NCI-H1694 (cell line): ENCODE measurements at places on chromosomes 3 and 15.

GRCh38 chr3:32910954-32911353, 40.5 kb upstream of the CCR4 start:
- no peak for DNase-seq

DNA sequence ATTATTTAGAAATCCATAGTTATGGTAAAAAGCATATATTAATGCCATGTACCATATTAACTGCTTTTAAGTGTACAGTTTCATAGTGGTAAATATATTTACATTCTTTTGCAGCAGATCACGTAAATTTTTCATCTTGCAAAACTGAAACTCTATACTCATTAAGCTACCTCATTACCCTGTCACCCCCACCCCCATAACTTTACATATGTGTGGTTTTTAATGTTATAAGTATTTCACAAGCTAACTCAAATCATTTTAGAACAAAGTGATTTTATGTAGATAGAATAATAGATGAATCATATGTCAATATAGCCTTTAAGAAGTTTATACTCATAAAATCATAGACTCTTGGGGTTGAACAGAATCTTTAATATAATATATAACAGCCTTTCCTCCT, 7.1 kb upstream of the TP63 start:
- no peak for DNase-seq

GRCh38 chr3:79497447-79498111, 270.2 kb downstream of the ROBO1 start:
- DNase-seq: no peak

GRCh38 chr15:26722621-26723160, 50.2 kb downstream of the GABRB3 start:
- no peak for DNase-seq

DNA sequence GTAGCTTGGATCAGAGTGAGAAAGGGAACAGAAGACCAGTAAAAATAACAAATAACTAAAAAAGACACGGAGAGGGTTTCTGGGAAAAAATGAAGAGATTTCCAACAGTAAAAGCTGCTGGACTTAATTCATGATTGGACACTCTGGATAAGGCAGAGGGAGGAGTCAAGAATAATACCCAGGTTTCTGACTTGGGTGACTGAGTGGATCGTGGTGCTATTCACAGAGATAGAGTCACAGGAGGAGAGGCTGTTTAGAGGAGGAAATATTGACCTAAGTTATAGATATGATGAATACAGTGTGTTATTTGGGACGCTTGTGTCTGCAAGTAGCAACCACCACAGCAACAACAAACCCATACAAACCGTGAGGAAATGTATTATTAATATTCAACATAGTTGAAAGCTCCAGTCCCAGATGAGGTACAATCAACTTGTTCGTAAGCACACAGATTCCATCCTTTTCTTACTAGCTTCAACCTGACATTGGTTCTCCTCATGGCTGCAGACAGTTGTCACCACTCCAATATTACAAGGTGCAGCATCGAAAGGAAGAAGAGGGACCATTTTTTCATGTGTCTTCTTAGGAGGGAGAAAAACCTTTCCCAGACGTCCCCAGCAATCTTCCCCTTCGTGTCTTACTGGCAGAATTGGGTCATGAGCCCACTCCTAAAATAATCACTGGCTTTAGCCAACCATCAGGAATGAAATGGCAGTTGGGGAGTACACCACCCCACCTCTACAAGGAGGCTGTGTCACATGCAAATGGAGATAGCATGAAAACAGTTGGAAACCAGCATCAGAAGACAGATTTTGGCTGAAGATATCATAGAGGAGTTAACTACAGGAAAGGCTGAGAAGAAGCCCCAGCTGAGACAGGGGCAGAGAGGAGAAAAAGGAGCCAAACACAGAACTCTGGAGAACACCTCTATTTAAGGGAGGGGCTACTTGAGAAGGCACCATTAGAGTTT, 387.8 kb downstream of the SHQ1 start:
- no peak for DNase-seq

GRCh38 chr3:101185341-101185740, 135.0 kb downstream of the IMPG2 start:
- no peak for DNase-seq

GRCh38 chr3:16873872-16874271, 10.9 kb upstream of the PLCL2 start:
- DNase-seq: no peak

GRCh38 chr15:65037309-65037708, 7.9 kb upstream of the MTFMT start:
- DNase-seq: no peak

DNA sequence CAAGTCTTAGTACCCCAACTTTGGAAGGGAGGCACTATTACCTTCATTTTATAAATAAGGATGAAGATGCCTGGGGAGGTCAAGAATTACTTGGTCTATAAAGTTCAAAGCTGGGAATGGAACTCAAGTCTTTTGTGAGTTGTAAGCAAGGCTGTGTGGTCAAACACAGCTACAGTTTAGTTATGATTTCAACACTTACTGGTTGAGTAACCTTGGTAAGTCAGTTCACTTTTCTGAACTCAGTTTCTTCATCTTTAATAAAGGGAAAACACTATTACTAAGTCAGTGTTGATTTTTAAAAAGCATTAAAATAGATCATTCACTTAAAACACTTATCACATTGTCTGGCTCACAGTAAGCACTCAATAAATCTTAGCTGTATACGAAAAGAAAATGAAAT, 200.4 kb upstream of the ADAMTS9 start:
- no peak for DNase-seq

- no peak for DNase-seq
Measured at GRCh38 chr15:73575636-73576247, 57.4 kb downstream of the NPTN start.

DNA sequence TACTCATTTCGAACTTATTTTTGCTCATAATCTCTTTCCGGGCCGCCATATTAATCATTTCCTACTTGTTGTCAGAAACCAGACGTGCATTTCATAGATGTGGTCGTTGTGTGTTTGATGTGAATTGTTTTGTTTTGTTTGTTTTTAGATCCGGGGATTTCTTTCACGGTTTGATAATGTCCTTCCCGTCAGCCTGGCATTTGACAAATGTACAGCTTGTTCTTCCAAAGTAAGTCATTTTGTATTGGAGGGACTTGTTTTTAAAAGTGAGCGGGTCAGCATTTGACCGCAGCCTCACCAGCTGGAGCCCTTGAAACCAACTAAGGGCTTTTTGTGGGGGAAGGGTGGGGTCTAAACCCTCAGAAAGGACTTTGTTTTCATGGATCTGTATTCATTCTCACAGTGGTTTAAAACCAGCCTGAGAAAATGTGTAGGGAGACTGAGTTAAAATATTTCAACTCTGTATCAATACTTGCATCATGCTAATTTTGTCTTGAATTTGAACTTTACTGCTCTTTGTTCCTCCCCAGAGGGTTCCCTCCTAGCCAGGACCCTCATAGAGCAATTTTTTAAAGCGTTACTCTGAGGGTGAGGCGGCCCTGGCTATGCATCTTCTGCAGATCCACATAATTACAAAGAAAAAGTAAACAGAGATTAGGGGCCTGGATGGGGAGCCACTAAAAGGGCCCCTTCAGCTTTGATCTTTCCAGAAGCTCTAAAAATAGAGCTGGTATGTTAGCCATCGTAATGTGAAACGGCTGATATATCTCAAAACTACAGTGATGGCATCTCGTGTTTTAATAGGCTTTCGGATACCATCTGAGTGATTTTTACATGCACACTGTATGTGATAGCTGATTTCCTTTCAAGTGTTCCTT, 107.9 kb downstream of the ATG7 start:
- DNase-seq: no peak

DNA sequence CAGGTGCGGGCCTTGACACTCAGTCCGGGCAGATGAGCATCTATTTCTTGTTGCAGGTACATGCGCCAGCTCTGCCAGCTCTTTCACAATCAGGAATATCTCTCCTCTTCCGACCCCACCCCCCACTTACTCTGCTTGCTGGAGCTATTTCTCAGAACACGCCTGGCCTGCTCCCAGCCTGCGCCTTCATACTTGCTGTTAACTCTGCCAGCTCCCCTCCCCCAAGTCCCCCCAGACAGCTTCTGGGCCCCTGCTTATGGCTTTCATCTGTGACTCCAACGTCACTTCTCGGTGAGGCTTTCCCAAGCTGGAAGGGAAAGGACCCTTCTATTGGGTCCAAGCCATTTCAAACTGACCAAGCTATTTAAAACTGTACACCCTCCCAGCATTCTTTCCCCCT, 15.2 kb downstream of the MAGEF1 start:
- no peak for DNase-seq

DNA sequence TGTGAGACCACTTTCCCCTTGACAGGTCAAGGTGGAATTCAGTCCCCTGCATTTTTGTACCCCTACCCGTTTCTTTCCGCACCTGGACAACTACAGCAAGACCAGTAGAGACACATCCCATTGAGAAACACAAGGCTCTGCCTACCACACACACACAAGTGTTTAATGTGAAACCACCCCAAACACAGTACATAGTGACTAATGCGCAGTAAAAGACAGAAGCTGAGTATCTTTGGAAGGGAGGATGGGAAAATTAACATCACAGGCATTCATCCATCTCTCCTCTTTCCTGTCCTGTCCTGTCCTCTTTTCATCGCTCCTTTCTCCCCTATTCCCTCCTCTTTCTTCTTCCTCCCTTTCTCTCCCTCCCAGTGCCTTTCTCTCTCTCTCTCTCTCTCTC, 64.8 kb downstream of the SCN11A start:
- DNase-seq: no peak

- DNase-seq: no peak
Measured at GRCh38 chr15:23370578-23370977, 16.0 kb downstream of the GOLGA8S start.

DNA sequence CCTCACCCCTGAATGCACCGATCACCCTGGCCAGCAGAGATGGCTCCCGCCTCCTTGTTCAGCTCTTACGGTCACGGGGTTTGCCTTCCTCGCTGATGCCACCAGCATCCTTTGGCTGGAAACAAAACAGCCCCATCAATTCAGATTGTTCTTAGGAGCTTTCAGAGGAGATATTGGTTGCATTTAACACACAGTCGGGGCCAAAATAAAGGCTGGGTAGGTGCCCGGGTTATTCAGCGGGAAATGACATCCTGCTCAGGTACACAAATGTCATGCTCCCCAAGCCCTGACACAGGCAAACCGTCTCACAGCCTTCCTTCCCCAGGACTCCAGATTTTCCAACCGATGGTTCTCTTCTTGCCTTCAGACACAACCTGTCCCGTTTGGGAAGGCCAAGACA, 62.4 kb upstream of the MEF2A start:
- DNase-seq: no peak

DNA sequence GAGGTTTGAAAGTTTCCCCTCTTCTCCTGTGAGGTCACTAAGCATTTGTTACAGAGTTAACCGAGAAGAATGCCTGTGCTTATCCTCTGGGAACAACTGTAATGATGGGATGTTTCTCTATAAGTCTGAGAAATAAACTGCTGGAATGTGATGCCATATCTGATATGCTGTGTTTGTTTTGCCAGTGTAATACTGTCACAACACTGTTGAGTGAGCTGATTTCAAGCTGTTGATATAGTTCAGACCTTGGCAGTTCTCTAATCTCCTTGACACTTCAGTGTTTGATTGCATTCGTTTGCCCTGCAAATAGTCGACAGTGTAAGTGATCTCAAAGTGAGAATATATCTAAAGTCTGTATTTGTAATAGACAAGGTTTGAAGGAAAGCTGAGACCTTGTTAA, 73.3 kb downstream of the PTPRG start:
- DNase-seq: no peak

DNA sequence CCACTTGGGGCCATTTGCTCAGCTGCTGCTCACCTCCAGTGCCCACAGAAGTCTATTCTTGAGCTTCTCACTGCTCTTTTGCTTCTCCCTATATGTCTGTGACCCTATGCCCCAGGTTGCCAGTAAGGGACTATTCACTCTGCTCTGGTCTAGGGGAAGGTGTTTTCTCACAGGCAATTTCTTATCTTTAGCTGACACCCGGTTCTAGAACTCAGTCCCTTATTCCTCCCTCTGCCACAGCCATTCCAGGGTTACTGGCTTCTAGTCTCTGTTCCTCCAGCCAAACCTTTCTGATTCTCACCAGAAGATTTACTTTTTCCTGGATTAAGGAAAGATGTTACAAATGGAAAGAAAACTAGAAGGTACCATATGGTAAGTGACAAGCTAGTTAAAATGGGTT, 574.0 kb downstream of the NTRK3 start:
- DNase-seq: no peak

DNA sequence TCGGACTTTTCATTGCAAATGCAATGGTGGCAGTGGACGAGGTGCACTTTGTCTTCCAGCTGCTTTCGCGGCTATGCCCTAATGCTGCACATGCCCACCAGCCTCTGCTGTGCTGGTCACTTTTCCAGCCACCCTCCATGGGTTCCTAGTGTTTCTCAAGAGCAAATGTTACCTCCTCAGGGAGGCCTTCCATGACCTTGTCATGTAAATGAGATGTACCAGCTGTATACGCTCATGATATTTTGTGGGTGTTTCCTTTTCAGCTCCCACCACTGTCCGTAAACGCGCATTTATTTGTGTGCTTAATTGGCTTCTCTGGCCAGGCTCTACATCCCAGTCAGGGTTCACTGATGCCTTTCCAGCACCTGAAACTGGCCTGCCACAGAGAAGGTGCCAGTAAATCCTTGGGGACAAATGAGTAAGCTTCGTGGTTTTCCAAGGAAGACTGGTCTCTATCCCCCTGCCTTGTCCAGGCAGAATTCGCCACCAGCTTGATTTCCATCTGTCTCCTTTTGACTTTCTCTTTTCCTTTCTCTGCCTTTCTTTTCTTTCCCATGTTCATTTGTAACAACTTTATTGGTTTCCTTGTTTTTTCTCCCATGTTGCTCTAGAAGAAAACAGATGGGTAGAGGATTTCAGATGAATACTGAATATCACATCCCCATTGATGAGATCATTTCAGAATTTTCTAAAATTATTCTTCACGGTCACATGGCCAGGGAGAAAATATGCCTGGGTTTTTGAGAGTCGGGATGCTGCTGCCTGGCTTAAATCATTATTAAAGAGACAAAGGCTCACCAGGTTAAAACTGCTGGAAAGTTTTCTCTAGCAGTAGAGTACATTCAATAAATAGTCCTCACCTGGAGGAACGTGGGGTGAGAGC, 82.5 kb downstream of the CHST2 start:
- no peak for DNase-seq

DNA sequence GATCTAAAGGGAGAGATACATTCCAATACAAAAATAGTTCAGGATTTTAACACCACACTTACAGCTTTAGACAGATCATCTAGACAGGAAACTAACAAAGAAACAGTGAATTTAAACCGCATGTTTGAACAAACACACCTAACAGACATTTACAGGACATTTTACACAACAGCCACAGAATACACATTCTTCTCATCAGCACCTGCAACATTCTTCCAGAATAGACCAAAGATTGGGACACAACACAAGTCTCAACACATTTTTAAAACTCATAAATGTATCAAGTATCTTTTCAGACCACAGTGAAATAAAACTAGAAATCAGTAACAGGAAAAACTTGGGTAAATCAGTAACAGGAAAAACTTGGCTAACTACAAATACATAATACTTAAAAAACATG, 256.3 kb downstream of the MCTP2 start:
- DNase-seq: no peak

GRCh38 chr3:151436675-151437446, 24.0 kb downstream of the IGSF10 start:
- no peak for DNase-seq
